ENCODE measurements at places on chromosomes 7 and 10. TPM values are rescaled to one million over a fixed set of nuclear protein-coding genes. Genes with fewer than 3 reads are reported as not detected.

Gene DNAJC12
- 1.8 TPM for total RNA-seq

Gene PRF1
- not detected for total RNA-seq

Gene CACNB2
- 1.5 TPM for total RNA-seq

Gene MBL2
- total RNA-seq, result not detected

Gene OR9A2
- not detected for total RNA-seq

Gene CCDC146
- total RNA-seq, result 2.8 TPM

Gene TMEM273
- not detected for total RNA-seq

Gene CADPS2
- total RNA-seq, result 40.8 TPM

Gene FAM25G
- total RNA-seq, result not detected

Gene SUPV3L1
- 69.6 TPM for total RNA-seq

Gene PLXNA4
- total RNA-seq, result 1.2 TPM

Gene INA
- 0.50 TPM for total RNA-seq

Gene ACSL5
- 1.7 TPM for total RNA-seq

Gene TET1
- total RNA-seq, result 3.3 TPM

Gene PTPRE
- total RNA-seq, result 1.8 TPM

Gene KLLN
- 0.66 TPM for total RNA-seq

Gene AKR1C3
- 44.3 TPM for total RNA-seq

Gene HMX2
- total RNA-seq, result not detected

Gene UNCX
- total RNA-seq, result not detected

Gene SHH
- under 0.01 TPM for total RNA-seq

All from fibroblast of lung (primary cell).